ENCODE measurements at places on chromosomes 7 and 10.

GRCh38 chr10:78042752-78043104 is 9.1 kb downstream of the RPS24 start:
- no peak overlapping the region for H3K27ac ChIP-seq
- H3K27me3 ChIP-seq: no peaks in the 10 kb centered on the region
- peaks cover 29% of the 10 kb centered on the region for H3K4me1 ChIP-seq
- no peak for DNase-seq
- H3K4me3 ChIP-seq: no peak overlapping the region

DNA sequence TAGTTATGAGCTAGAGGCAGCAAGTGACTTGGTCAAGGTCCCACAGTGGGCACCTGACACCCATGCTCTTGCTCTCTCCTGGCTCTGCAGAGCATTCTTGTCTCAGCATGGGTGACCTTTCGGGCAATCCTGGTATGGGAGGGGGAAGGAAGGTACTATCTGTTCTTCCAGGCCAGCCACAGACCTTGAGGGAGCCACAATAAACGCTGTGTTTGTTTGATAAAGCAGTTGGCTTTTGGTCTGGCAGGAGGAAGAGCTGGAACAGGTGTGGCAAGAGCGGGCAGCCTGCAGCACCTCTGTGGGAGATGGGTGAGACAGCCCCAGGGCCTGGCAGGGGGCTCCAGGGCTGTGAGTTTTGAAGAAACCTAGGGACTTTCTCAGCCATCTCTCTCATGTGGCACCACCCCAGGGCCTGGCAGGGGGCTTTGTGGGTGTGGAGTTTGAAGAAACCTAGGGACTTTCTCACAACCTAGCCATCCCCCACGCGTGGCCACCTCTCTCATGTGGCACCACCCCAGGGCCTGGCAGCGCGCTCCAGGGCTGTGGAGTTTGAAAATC is 11.4 kb downstream of the CLDN3 start:
- peaks cover 6% of the 10 kb centered on the region for H3K4me1 ChIP-seq
- no peaks in the 10 kb centered on the region for H3K36me3 ChIP-seq
- no peak overlapping the region for H3K27ac ChIP-seq
- no peak overlapping the region for H3K4me3 ChIP-seq
- DNase-seq: no peak
- H3K27me3 ChIP-seq: no peaks in the 10 kb centered on the region

DNA sequence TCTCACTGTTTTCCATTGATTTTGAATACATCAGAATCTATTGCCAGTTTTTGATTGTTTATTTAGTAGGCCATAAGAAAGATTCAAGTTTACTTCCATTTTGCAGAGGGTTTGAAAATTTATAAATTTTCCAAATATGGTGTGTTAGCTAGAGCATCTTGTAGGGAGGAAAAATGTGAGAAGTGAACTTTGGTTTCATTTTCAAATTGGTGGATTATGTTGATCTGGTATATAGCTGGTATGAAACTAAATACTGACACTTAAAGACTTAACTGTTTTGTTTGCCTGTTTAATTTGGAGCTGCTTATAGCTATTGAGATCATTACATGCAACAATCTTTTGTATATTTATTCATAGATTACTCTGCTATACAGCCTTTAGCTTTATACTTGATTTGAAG is 108.1 kb downstream of the ADAM22 start:
- DNase-seq: no peak
- H3K27ac ChIP-seq: no peak overlapping the region
- H3K27me3 ChIP-seq: peaks cover 20% of the 10 kb centered on the region
- H3K4me3 ChIP-seq: no peak overlapping the region
- H3K36me3 ChIP-seq: no peaks in the 10 kb centered on the region

DNA sequence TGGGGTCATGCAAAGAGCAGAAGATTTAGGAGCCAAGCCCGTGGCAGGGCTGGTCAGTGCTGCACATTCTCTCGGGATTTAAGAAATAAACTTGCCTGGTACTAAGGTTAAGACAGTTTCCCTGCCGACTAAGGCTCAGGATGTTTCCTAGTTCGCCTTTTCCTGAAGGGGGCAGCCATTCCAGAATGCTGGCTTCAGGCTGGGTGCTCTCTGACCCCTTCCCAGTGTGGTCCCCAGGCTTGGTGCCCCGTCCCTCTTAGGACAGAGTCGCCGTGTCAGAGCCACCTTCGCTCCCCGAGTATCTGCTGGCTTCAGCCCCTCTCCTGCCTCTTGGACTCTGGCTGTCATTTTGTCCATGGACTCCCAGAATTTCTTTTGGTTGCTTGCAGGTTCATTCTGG is 117.2 kb downstream of the ELFN1 start:
- H3K27me3 ChIP-seq: peaks cover 39% of the 10 kb centered on the region
- DNase-seq: no peak
- no peaks in the 10 kb centered on the region for H3K36me3 ChIP-seq
- H3K4me1 ChIP-seq: no peaks in the 10 kb centered on the region

- H3K36me3 ChIP-seq: no peaks in the 10 kb centered on the region
- no peak overlapping the region for H3K27ac ChIP-seq
- no peaks in the 10 kb centered on the region for H3K4me1 ChIP-seq
- no peak overlapping the region for H3K4me3 ChIP-seq
- peaks cover 18% of the 10 kb centered on the region for H3K27me3 ChIP-seq
Measured at GRCh38 chr10:113336549-113337130, 216.2 kb upstream of the HABP2 start.

GRCh38 chr10:114426476-114426875 is 22.2 kb upstream of the AFAP1L2 start:
- H3K4me1 ChIP-seq: no peaks in the 10 kb centered on the region
- DNase-seq: no peak
- H3K4me3 ChIP-seq: no peak overlapping the region
- peaks cover 5% of the 10 kb centered on the region for H3K36me3 ChIP-seq
- no peaks in the 10 kb centered on the region for H3K27me3 ChIP-seq
- no peak overlapping the region for H3K27ac ChIP-seq
